Stimulated activated CD4-positive, alpha-beta T cell treated with anti-CD3 and anti-CD28 coated beads, Interleukin-15, amount 100 ng/mL, for 1 hour (primary cell): ENCODE measurements at places on chromosomes 5 and 9.

GRCh38 chr5:166562246-166562645 is 1729.2 kb upstream of the WWC1 start:
- no peak for DNase-seq

GRCh38 chr9:107218829-107219485 is 64.1 kb upstream of the RAD23B start:
- DNase-seq = no peak

DNA sequence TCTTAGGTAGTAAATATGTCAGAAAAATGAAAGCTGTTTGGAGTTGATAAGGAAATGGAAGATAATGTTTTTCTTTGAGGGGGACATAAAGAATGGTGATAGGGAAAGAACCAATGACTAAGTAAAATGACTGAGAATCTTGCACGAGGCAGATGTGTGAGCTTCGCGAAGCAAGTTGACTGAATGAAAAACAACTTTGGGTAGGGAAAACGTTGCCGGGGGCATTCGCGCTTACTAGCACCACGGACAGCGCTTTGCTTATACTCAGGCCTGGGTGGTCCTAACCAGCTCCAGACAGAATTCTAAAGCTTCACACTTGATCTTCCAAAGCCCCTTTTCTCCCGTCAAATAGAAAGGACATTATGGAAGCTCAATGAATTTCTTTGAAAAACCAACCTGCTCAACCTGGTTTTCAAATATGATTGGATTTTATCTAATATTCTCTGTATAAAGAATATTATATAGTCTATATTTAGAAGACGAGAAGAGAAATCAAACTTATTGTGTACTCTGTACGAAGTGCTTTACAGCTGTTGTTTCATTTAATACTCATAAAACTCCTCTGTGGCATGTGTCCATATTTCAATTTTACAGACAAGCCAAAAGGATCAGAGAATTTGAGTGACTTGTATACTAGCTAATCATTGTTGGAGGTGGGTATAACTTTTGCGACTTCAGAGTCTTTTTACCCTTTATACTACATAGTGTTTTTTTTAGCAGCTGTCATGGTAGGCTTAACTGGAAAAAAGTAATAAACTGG is 1.9 kb upstream of the CDKN2B start:
- no peak for DNase-seq

DNA sequence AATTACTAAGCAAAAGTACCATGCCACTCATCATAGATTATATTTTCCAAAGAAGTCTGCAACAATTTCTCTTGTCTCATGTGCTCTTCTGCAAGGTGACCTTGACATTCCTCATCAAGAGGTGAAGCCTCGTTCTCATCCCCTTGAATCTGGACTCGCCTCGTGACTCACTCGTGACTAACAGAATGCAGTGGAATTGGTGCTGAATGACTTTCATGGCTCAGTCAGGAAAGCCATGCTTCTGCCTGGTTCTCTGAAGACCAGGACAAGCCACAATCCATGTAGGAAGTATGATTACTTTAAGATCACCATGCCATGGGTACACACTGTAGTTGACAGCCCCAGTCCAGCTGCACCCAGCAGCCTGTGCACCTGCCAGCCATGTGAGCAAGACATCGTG is 335.8 kb downstream of the GADD45G start:
- no peak for DNase-seq

GRCh38 chr9:22079873-22080341 is 70.8 kb upstream of the CDKN2B start:
- DNase-seq = peak; percentile 3

GRCh38 chr9:133785753-133786370 is 47.7 kb upstream of the SARDH start:
- no peak for DNase-seq

- DNase-seq = no peak
Observed at GRCh38 chr5:38189081-38189504, 69.3 kb upstream of the EGFLAM start.

- DNase-seq = no peak
Observed at GRCh38 chr9:995781-996180, 19.3 kb downstream of the DMRT3 start.

- no peak for DNase-seq
Observed at GRCh38 chr5:142547445-142548380, 138.2 kb downstream of the FGF1 start.

GRCh38 chr9:81664638-81665222 is 24.6 kb downstream of the TLE1 start:
- DNase-seq = no peak

GRCh38 chr5:30469691-30470090 is 723.8 kb upstream of the CDH6 start:
- DNase-seq = no peak

DNA sequence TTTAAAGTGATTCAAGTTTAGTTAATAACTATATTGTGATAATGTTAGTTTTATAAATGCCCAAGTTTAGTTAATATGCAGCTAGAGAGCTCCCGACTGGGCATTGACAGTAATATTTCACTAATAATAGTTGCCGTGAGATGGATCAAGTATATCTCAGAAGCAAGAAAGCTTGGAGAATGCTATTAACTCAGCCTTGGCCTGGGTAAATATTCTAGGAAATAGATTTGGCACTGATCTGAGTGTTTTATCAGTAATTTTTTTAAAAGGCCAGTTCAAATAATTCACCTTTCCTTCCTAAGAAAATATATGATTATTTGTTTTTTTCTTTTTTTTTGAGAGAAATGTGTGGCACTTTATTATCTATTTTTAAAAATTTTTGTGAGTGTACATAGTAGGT is 305.3 kb downstream of the CSNK1G3 start:
- no peak for DNase-seq

- DNase-seq = no peak
Observed at GRCh38 chr9:138007566-138007917, 130.0 kb downstream of the CACNA1B start.

GRCh38 chr9:8115570-8115969 is 316.0 kb upstream of the DMAC1 start:
- no peak for DNase-seq

DNA sequence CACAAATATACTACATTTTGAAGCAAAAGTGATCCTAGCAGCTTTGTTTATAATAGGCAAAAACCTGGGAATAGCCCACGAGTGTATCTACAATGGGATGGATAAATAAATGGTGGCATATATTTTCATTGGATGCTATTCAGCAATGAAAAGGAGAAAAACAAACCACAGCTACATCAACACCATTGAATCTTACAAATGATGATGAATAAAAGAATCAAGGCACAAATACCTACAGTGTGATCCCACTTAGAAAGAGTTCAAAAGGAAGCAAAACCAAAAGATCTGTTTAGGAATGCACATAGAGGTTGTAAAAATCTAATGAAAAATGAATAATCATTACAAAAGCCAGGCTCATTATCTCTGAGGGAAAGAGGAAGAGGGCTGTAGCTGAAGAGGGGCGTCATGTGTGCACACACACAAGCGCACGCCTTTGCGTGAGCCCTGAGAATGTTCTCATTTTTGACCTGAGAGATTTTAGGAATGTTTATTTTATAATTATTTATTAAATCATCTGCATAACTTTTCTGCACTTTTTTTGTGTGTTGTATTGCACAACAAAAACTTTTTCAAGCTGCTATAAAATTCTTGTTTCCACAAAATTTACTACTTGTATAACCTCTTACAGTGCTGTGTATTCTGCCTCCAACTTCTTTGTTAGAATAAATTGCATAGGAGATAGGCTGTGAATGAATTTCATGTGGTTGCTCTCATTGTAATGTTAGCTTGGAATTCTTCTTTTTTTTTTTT is 5.9 kb upstream of the RHOBTB3 start:
- no peak for DNase-seq

GRCh38 chr5:82655078-82655477 is 376.9 kb upstream of the RPS23 start:
- no peak for DNase-seq

- DNase-seq = no peak
Observed at GRCh38 chr5:78549043-78549442, 99.5 kb downstream of the LHFPL2 start.

- DNase-seq = no peak
Observed at GRCh38 chr5:151148583-151148982, 9.0 kb downstream of the ANXA6 start.

DNA sequence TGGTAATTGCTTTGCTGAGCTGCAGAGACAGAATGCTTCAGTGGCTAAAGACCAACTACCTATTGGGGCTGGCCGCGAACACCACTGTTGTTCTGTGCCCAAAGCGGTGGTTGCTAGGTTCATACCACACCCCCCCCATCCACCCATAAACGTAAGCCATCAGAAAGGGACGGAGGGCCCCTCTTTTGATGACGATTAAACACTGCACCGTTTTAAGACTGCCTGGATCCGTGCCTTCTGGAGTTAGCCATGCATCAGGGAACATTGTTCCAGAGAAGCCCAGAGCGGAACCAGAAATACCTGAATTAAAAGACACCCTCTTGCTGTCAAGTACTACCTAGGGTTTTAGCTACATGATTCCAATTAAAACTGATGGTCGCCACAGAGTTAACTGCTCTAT is 369.1 kb upstream of the DAP start:
- no peak for DNase-seq

- DNase-seq = no peak
Observed at GRCh38 chr9:85554349-85554748, 187.4 kb downstream of the AGTPBP1 start.

DNA sequence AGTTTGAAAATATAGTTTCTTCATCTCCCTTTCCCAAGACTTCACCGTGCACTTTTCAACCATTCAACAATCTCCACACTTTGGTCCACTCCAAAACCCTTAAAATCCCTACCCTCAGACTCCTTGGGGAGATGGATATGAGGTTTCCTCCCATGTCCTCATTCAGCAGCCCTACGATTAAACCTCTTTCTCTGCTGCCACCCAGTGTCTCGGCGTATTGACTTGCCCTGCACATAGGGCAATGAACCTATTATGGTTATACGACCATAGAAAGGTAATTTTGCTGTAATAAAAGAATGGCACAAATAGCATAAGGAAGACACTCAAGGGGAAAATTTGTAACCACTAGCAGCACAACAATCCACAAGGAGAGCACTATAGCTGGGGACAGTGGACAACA is 803.5 kb downstream of the TLE1 start:
- DNase-seq = no peak

DNA sequence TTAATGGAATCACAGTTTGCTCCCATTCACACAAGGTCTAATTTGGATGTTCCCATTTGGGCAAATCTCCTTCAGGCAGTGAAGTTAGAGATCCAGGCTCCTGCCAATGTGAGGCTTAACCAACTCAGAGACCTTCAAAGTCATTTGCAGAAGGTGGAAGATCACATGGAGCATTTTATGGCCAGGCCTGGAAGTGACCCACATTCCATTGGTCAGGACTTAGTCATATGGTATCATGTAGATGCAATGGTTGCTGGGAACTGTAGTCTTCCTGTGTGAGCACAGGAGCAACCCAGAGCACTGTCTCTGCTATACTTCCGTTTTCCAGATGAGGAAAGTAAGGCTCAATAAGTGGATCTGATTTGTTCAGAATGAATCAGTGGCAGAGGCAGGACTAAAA is 292.7 kb upstream of the SMARCA2 start:
- no peak for DNase-seq

DNA sequence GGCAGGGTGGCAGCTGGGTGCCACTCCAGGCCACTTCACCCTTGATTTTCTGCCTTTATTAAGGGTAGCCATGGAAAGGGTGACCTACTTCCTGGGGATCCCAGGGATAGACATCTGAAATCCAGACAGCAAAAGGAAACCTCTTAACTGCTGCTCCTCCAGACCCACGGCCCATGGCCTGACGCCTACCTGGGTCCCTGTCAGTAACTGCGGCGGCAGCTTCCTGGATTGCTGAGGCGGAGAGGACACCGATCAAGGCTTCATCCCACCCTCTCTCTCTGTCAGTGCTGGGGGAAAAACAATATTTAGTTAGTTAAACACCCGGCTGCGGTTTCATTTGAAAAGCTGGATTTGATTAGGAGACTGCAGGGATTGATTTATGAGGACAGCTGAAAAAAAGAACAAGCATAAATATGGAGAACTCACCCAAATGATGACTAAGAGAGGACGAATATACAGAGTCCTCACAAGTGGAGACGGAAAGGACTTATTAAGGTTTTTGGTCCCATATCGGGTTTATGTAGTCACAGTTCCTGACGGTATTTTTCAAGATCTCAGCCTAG is 158.7 kb upstream of the KLF4 start:
- no peak for DNase-seq

GRCh38 chr5:174910245-174910737 is 185.9 kb downstream of the MSX2 start:
- peak; percentile 39 for DNase-seq
